Mammary epithelial cell (primary cell): ENCODE measurements at places on chromosomes 6 and 20. TPM values are rescaled to one million over a fixed set of nuclear protein-coding genes. Genes with fewer than 3 reads are reported as not detected.

GRCh38 chr20:32230707-32231106 is 23.0 kb downstream of the POFUT1 start:
- DNase-seq = no peak

DNA sequence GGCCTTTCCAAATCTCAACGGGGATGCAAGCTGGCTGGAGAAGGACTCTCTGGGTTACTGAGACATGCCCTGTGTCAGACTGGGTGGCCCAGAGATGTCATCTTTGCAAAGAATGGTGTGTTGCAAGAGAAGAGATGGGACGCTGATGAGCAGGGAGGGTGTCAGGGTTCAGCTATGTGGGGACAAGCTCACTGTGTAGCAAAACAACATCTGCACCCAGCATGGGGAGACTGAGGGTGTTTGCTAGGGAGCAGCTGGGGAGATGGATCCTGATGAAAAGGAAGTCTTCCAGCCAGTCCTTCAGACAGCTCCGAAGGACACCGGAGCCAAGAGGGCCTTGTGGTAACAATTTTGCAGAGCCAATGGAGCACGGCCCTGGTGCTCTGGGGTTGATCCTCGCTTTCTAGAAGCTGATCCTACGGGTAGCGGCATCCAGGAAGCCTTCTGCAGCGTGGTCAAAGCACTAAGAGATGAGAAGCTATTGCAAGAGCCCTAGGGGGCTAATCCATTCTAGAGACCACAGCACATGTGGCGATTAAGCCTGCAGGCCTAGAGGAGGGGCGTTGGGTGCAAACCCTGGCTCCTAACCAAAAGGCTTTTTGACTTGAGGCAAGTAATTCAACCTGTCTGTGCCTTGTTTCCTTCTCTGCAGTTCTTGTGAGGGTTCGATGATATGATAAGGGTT is 39.9 kb downstream of the EDN3 start:
- no peak for DNase-seq

DNA sequence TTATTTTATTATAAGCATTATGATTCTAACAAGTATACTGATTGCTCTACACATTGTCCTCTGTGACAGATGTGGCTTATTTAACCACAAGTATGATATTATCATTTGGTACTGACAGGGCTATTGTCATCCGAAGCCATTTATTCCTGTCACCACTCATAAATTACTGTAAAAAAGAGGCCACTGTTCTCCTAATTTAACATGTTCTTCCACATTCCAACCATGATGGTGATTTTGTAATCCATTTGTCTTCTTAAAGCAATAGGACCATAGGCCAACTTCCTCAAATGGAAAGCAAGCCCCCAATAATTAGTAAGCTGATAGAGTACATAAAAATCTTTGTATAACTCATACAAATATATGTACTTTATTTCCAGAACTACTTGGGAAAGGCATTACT is 50.6 kb downstream of the FUT9 start:
- no peak for DNase-seq

DNA sequence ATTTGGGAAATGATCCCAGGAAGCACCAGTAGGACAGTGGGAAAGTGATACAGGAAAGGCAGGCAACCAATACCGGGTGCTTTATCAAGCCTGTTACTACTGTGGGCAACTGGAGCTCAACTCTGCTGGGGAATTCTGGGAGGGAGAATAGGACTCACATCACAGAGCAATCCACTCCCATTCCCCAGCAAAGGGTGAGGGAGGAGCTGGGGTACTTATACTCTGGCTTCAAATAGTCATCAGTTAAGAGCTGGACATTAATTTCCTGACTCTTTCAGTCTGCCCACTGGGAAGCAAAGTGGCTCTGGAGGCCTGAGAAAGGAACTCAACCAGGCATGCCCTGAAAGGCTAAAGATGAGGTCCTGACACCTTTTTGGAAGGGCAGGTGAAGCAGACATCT is 17.5 kb upstream of the CDH22 start:
- DNase-seq = no peak

The MMP24 gene
- total RNA-seq = 0.08 and 0.12 TPM in 2 replicates

DNA sequence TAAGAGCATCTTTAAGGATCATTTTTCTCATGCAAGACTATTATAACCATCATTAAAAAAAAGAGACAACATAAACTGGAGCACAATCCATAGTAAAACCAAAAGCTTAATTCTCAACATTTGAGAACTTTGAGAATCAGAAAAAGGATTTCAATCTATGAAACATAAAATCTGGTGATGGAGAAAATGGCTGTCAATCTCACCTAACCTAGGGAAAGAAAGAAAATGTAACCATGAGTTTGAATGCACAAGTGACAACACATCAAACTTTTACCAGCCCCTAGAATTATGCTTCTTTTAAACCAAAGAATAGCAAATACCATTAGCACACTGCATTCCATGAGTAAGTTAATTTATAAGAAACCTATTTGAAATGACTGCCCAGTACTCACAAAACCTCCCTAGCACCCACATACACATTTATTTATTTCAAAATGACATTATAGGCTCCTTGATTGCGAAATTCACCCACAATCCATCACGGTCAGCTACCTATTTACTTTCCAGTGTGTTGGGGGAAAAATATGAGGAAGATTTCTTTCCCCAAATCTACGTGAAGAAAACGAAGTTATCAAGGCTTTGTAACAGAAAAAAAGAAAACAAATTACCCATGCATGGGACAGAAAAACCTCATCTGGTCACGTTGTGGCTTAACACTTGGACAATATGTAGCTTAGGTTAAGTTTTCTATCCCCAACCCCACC is 828 bp downstream of the ASCC3 start:
- DNase-seq = no peak

DNA sequence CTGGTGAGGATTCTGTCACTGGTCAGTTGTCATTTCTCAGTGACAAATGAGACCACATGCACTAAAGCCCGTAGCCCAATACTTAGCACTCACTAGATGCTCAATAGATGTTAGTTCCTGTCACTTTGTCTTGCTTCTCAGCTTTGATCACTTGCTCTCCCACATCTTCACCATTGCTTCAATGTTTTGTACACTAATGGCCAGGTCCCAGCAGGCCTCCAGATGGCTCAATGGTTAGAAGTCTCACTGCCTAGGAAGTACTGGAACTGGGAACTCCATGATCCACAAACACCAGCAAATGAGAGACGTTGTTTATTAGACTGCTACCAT is 502.8 kb upstream of the JARID2 start:
- no peak for DNase-seq

GRCh38 chr6:35893246-35893645 is 27.7 kb downstream of the SRPK1 start:
- DNase-seq = no peak

- no peak for DNase-seq
These were observed 78.5 kb upstream of the BHLHE23 start for GRCh38 chr20:63085151-63085861.

DNA sequence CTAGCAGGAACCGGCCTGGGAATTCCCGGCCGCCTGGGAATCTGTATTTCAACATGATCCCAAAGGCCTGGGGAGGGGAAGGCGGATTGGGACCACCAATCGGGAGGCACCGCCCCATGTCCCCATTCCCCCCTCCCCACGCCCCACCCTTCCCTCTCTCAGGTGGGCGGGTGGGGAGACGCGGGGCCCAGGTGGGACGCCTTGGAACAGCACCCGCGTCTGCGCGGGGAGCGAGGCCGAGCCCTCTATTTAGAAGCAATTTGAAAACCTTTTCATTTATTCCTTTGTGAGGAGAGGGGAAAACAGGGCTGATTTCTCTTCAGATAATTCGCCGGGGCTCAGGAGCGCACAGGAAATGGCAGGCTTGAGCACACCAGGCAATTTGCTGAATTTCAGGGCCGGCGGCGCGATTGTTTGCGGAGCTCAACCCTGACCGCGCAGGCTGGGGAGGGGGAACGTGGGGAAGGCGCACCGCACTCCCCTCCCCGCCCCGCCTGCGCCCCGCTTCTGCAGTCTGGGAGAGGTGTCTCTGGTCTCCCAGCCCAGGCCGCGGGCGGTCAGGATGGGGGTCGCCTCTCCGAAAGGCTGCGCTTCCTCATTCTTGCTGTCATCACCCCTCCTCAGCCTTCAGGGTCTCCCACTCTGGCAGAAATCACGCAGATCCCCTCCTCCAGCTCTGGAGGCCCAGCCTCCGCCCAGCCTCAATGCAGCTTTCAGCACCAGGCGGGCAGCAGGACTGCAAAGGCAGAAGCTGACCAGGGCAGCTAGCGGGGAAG is 170.0 kb downstream of the GRM4 start:
- DNase-seq = no peak

- no peak for DNase-seq
These were observed 18.2 kb downstream of the STMND1 start for GRCh38 chr6:17120019-17120418.

- no peak for DNase-seq
These were observed 15.9 kb downstream of the PRDM1 start for GRCh38 chr6:106102034-106102433.

The GSTA4 gene
- total RNA-seq = 12.2 TPM

The MTO1 gene
- total RNA-seq = 41.8 TPM

GRCh38 chr6:158729906-158730540 is 80.2 kb downstream of the SYTL3 start:
- no peak for DNase-seq
